ENCODE measurements at places on chromosomes 3 and 15. TPM values are rescaled to one million over a fixed set of nuclear protein-coding genes. Genes with fewer than 3 reads are reported as not detected.

GRCh38 chr15:68298882-68299381 lies 21.4 kb downstream of the FEM1B start:
- peak; percentile 60 for DNase-seq

SENP2 gene
- polyA plus RNA-seq: 35.3 TPM

DNA sequence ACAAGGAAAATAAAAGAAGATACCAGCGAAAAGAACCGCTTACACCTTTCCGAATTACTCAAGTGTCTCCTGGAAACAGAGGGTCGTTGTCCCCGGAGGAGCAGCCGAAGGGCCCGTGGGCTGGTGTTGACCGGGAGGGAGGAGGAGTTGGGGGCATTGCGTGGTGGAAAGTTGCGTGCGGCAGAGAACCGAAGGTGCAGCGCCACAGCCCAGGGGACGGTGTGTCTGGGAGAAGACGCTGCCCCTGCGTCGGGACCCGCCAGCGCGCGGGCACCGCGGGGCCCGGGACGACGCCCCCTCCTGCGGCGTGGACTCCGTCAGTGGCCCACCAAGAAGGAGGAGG lies 325 bp downstream of the ALCAM start:
- DNase-seq: no peak

DNA sequence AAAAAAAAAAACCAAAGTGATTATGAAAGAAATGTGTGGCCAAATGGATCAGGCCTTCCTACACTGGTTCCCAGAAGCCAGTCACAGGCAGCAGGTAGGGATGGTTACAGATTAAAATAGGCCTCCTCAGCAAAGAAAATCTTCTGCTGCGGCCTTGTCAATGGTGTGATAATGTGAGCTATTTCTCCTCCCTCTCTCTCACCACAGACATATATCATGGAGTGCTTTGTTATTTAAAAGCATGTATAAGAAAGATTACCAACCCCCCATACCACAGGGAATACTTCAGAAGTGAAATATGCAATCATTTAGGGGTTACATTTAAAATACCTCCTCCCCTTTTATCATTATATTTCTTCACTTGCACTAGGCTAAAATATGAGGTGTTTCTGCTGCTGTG lies 32.2 kb upstream of the LRTM1 start:
- no peak for DNase-seq

- no peak for DNase-seq
These were observed 7.7 kb upstream of the RAB27A start for GRCh38 chr15:55297315-55297714.

GRCh38 chr3:71563827-71564226 lies 19.7 kb downstream of the FOXP1 start:
- no peak for DNase-seq

DNA sequence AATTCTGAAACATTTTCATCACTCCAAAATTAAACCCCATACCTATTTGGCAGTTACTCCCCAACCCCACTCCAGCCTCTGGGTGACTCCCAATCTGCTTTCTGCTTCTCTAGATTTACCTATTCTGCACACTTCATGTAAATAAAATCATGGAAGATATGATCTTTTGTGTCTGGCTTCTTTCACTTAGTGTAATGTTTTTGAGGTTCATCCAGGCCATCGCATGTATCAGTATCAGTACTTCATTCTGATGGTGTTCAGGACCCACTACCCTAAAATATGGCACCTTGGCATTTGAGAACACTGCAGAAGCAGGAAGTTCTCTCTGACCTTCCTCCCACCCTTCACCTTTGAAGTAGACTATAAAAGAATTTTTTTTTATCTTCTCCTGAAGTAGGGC lies 78.7 kb upstream of the SLC25A26 start:
- no peak for DNase-seq

PLS1 gene
- polyA plus RNA-seq: 0.79 TPM

DNA sequence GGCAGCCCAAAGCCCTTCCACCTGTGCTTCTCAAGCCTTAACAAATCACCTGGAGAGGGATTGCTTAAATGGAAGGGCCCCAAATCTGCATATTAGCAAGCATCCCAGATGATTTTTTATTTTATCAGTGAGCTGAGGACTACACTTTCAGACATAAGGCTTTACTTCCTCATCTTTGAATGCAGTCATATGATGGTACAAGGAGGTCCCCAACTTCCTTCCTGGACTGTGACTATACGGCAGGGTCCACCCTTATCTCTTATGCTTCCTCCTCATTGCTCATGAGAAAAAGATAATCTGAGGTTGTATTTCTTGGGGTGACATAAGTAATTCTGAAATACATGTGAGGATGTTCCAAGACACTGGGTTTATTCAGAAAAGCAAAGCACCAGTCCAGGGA lies 13.7 kb upstream of the HEG1 start:
- no peak for DNase-seq

GRCh38 chr15:31477851-31478701 lies 151.4 kb downstream of the KLF13 start:
- DNase-seq: no peak

ZBBX gene
- polyA plus RNA-seq: not detected

NR2E3 gene
- 9.0 TPM for polyA plus RNA-seq

DNA sequence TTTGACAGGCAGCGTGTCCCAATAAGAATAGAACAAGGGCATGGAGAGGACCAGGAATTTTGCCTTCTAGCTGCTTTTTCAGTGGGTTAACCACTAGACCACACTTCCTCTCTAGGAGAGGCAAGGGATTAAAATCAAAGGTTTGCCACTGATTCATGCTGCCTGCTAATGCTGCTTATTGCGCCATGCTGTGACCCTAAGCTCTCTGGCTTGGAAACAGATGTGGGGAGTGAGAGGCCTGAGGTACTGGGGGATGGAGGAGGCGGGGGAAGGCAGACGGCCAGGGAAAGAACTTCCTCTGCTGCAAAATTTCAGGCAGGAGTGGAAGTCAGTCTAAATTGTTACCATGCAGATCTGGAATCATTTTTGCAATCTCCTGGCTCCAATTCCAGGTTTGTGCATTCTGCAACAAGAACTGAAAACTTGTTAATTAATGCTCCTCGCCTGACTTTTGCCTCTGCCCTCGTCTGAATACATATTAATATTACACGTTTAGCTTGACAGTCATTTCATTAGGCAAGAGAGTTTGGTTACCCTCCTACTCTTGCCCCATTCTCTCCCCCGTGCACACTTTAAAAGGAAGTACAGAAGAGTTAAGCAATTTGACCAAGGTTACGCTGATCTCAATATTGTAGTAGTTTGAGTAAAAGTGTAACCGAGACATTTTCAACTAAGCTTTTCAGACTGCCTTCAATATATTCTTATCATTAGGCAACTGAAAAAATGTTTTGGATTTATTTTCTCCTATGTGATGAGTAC lies 121.7 kb upstream of the SPRED1 start:
- DNase-seq: peak; percentile 81

TRIM42 gene
- not detected for polyA plus RNA-seq

DNA sequence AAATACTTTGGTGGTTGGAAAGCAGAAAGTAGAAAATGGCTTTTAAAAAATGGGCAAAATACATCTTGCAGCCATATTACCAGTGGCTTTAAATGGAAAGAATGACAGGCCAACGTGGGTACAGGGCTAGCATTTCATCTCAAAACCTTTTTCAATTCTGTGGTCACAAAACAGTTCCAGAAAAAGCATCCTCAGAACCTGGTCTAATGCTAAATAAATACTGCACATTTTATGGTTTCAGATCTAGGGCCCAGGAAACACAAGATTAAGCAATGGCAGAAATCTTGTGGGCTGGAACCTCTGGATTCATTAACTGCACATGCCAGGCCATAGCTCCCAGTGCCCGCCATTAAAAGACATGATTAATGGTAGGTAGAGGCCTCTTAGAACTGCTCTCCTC lies 470.2 kb upstream of the RASGRP1 start:
- DNase-seq: no peak

All from hindlimb muscle (tissue), 1 donor.